Hepatocyte (in vitro differentiated cells): ENCODE measurements at places on chromosomes 12 and 14. TPM values are rescaled to one million over a fixed set of nuclear protein-coding genes. Genes with fewer than 3 reads are reported as not detected.

The CLEC1A gene
- 3.6 and 4.2 TPM in 2 replicates for polyA plus RNA-seq

The PTHLH gene
- polyA plus RNA-seq = 2.7 and 3.1 TPM in 2 replicates

The CFAP251 gene
- polyA plus RNA-seq = 3.0 and 8.5 TPM in 2 replicates

The KRT79 gene
- 0.44 TPM in 1 of 2 replicates, not detected in the other for polyA plus RNA-seq

The DHH gene
- not detected in 2 replicates for polyA plus RNA-seq

The ACSS3 gene
- 8.0 and 8.5 TPM in 2 replicates for polyA plus RNA-seq
